ENCODE measurements at places on chromosomes 12 and 14.
A peak's percentile ranks its signal among the peaks of the same experiment; 100 is the strongest.

DNA sequence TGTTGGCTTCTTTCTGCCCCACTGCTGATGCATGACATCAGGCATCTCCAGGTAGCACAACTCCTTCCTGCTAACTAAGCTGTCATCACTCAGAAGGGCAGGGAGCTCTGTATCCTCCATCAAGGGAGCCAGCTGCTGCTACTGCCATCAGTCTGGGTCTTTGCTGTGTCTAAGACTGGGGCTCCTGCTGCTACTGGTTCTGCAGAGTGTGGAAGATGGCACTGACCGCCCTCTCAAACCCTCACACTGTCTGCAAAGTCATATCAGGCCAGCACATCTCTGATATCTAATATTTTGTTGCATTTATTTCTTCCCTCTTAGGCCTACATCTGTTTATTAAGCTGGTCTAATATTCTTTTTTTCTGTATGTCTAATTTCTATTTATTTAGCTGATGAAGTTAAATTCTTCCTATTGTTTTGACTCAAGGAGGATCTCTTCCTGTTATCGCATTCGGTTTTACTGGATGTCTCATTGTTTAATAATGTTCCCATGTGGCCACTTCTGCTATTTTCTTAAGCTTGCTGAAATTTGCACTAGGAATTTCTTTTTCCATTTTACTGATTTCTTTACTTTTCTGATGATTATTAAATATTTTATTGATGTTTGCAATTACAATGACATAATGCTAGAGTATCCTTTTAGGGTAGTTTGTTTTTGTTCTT lies 7.6 kb upstream of the E2F7 start:
- DNase-seq, result no peak

- DNase-seq, result no peak
Observed at GRCh38 chr14:67766035-67766680, 50.2 kb downstream of the ZFYVE26 start.

- no peak for DNase-seq
Observed at GRCh38 chr14:26233118-26233517, 364.7 kb downstream of the NOVA1 start.

DNA sequence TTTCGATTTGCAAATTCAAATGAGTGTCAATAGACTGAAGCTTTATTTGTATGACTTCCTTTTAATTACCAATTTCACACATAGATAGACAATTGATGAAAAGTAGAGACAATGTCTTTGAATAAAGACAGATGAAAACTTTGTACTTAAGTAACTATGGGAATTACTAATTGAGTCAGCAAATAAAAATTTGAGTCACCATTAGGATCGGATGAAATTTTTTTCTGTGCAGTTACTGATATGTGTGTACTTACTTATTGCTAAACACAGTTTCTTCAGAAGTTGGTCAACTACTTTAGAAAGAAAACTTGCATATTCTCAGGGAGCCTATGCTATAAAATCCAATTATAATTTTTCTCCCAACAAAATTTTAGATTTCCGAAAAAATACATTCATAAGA lies 224.9 kb upstream of the SLC16A7 start:
- DNase-seq, result no peak

DNA sequence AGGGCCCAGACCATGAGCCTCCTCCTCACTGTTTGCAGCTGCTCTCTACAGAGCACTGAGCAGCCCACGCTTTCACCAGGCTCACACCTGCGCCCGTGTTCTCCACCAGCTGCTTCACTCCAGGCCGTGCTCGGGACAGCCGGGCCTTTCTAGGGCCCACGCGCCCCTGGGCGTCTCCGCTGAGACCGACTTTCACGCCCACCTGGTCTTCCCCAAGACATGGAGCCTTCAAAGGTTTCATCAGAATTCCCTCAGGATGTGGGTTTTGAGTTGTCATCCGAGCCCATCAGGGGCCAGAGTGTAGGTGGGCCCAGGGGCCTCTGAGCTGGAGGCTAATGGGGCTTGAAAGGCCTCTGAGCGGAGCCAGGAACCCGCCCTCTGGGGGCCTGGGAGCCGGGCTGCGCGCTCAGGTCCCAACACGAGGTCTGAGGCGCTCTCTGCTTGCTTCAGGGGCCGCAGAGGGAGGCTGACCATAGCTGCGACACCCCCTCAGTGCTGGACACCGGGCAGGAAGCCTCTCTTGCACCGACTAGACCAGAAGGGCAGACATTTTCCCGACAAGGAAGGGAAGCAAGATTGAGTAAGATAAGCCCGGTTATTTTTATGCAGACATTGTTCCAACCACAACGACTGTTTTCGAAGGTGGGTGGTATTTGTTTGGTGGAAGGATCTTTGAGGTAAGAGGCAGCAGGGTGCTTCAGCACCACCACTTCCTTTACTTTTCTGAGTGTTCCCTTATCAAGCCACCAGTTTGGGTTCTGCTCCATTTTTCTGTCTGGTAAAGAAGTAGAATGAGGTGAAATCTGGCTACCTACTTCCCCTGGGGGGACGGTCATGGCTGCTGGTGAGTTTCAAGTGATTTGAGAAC lies 125.0 kb upstream of the FUT8 start:
- peak; percentile 30 for DNase-seq

DNA sequence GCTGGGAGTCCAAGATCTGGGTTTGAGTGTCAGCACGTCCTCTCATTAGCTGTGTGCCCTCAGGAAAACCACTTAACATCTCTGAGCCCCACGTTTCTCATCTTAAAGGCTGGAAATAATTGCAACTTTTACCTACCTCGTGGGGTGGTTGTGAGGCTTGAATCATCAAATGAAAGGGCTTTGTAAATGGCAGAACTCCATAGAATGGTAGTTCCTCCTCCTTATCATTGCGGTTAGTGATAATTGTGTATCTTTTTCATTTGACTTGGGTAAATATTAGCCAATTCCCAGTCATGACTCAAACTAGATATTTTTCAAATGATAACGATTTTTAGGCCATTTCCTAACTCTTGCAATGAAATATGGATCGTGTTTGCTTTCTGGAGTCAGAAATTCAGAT lies 205.5 kb downstream of the CHST11 start:
- no peak for DNase-seq

Measured in stimulated activated CD4-positive, alpha-beta T cell treated with anti-CD3 and anti-CD28 coated beads, TNF-alpha, amount 100 ng/mL, for 1 hour (primary cell).